DMS53 (cell line): ENCODE measurements at places on chromosomes 1 and 21.

DNA sequence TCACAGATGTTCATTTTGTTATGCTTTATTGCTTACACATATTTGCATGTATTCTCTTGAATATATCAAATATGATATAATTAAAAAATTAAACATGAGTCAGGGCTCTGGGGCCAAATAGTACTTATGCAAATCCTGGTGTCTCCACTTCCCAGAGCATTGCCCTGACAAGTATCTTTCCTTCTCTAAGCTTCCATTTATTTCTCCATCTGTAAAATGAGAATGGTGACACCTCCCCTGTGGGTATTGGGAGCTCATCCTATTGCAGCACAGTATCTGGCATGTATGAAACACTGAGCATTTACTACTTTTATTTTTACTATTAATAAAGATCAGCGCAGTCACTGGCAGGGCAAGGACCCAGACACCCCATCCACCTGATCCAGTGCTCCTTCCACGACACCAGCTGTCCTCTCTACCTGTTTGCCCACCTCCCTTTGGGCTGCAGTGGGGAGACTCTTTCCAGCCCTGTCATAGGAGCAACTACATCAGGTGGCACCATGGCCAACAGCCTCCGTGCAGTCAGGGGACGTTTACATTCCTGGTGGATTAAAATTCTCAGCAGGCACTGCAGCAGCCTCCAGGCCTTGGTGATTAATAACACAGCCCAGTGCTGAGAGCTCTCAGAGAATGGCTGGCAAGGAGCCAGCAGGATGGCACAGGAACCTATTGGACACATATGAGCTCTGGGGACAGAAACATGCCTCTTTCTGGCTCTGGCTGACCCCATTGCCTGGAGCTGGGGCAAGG, 113.0 kb downstream of the DMRTB1 start:
- DNase-seq: peak; percentile 84

DNA sequence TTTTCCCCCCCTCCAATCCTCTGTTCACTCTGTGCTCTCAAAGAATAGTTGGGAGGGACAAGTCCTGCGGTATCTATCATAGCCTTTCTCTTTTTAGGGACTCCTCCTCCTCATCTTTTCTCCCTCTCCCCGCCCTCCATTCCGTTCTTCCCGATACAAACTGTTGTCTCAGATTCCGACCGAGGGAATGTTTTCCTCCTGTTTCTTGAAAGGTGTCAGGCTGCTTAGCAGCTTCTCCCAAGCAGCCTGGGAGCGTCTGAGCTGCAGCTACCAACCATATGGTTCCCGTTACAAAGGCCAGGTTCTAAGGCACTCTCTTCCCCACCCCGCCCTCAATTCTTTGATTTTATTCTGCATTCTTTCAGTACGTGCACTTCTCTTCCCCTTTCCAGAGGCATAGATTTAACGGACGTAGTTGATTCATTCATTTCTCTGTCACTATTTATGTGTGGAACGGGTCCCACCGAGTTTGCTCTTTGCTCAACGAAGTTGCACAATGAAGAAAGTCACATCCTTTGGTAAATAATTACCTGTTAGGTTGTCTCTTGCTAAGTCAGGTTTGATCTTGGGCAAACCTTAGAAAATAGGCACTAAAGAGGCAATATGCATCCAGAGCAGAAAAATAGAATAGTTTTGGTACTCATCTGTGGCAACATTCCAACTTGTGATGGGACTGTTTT, 2.8 kb downstream of the ADGRL2 start:
- DNase-seq: no peak

DNA sequence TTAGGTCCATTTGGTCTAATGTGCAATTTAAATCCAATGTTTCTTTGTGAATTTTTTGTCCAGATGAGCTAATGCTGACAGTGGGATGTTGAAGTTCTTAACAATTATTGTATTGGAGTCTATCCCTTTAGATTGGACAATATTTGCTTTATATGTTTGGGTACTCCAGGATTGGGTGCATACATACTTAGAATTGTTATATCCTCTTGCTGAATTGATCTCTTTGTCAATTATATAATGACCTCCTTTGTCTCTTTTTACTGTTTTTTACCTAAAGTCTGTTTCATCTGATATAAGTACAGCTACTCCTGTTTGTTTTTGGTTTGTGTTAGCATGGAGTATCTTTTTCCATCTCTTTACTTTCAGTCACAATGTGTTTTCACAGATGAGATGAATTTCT, 22.2 kb downstream of the CD55 start:
- no peak for DNase-seq

DNA sequence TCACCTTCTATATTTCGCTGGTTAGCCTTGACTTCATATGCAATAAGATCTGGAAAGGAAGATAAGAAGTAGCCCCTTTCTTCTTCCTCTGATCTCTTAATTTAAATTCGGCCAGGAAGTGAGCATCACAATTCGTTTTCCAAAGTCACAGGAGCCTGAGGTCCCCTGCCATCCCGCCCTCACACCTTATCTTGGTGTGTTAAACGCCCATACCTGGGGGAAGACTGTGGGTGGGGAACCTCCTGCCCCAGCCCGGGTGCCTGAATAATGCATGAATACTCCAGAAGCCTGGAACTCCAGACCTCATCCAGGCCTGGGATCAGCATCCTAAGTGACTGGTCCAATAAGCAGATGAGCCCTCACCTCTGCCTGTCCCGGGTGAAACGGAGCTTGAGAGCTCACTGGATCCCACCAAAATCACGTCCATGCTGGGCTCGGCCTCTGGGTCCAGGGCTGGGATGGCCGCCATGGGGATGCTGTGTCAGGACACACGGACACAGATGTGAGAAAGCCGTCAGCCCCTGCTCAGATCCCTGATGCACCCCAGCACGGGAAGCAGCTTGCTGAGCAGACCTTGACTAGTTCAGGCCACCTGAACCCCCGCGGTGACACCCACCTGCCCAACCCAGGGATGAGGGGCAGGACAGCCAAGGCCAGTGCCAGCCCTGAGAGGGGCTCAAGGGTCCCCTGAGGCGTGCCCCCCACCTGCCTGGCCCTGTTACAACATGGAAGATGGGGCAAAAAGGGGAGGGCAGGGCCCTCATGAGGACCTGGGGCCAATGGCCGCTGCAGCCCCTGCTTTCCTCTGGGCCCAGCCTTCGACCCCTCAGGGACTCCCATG, 686 bp downstream of the DNMT3L start:
- no peak for DNase-seq

DNA sequence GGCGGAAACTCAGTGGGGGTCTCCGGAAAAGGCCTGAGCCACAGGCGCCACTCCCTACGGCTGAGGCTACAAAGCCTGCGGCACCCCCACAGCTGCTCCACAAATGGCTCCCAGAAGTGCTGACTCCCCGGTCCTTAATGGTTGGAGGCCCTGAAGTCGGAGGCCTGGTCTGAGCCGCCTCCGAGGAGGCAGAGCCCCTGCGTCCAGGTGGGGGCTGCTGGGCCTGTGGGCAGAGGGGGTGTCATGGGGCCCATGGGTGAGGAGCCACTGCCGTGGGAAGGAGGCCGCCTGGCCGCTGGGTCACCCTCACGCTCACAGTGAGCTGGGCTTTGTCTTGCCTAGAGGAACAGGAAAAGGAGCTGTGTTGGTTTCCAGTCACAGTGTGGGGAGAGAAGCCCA, 12.4 kb upstream of the COL18A1 start:
- DNase-seq: no peak

DNA sequence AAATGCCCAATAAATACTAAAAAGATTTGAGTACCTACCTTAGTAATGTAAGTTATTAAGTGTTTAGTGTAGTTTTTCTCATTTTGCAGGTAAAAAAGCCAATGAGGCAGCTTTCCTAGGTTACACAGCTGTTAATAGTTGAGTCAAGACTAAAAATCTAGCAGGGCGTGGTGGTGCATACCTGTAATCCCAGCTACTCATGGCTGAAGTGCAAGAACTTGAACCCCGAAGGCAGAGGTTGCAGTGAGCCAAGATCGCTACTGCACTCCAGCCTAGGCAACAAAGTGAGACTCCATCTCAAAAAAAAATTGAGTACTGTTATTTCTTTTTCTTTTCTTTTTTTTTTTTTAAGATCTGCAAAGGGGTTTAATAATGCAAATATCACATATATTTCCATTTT, 7.7 kb downstream of the YBX1 start:
- DNase-seq: no peak

- DNase-seq: no peak
These were observed 9.9 kb downstream of the TGFBR3 start for GRCh38 chr1:91876040-91876470.
